ENCODE measurements at places on chromosomes 3 and 15.

GRCh38 chr3:32841867-32842470, 24.2 kb downstream of the TRIM71 start:
- DNase-seq: no peak

DNA sequence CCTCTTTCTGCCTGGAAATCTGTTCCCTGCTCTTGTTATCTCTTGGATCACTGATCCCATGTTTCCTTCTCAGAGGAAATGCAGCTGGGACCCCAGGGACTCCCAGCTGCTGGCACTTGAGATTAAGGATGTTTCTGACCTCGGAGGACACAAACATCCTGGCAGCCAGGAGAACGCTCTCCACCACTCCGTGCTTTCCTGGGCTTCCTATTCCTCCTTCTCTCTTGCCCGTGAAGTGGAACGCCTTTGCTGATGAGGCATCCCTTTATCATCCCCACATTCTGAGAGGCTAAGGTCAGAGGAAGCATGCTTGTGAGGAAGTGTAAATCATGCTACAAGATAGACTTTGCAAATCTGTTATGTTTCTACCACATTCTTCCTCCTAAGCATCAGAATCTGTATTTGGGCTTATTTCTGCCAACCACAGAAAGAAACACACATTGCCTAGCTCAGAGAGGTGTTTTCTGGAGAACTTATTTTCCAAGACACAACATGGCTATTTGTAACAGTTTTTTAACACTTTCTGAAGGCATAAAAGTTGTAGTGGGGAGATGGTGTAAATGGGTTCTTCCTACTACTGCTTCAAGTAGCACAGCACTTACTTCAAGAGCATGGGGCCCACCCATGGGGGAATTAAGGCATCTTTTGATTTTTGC, 25.6 kb upstream of the LDHAL6B start:
- DNase-seq: no peak

DNA sequence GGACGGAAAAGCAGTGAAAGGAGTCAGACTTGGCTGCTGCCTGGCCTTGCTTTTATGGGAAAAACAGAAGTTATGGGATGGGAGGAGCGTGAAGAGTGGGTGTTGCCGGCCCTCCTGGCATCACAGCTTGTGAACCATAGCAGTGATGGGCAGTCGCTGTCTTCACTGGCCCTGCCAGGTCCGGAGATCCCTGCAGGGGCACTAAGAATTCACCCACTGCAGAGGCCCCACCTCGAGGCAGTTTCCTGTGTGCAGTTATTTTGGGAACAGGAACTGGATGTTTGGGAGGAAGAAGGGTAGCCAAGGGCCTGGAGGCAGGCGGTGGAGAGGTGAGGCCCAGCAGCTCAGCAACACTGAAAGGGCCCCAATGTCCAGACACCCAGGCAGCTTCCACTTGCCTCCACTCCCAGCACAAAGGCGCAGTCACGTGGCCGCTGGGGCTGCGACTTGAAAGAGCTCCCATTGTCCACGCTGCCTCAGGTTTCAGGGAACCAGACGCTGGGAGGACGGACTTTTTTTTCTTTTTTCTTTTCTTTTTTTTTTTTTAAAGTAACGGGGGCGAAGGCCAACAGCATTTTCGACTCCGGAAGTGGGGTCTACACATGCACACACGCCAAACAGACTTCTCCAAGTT, 255.6 kb downstream of the ZNF621 start:
- DNase-seq: no peak

GRCh38 chr15:101499863-101500713, 10.6 kb upstream of the PCSK6 start:
- DNase-seq: no peak

DNA sequence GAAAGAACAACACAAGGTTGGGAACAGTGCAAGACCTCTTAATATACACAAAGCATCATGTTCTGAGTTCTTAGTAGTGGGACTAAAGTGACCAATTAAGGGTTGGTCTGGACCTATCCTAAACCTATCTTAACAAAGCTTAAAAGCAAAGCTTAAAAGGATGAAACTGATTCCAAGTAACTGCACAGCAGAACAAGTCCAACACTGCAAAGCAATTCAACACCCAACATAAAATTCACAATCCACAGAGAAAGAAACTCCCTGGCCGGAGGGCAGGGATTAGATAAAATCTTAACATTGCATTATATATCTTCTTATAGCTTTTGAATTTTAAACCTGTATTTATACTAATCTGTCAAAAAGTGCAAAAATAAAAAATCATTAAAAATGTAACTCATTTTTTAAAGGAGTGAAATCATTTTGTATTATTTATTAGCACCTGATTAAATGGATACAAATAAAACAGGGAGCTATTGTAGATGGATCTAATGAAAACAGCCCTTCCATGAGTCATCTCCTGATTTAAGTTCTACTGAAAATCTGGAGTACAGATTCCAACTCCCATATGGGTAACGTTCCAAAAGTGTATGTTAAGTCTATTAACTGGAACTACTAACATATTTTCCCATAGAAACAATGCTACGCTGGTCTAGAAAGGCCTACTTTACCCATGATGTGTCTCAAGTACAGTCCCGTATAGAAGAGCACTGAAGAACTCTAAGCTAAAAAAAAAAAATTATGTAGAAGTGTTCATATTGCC, 34.9 kb downstream of the PIK3R4 start:
- no peak for DNase-seq

DNA sequence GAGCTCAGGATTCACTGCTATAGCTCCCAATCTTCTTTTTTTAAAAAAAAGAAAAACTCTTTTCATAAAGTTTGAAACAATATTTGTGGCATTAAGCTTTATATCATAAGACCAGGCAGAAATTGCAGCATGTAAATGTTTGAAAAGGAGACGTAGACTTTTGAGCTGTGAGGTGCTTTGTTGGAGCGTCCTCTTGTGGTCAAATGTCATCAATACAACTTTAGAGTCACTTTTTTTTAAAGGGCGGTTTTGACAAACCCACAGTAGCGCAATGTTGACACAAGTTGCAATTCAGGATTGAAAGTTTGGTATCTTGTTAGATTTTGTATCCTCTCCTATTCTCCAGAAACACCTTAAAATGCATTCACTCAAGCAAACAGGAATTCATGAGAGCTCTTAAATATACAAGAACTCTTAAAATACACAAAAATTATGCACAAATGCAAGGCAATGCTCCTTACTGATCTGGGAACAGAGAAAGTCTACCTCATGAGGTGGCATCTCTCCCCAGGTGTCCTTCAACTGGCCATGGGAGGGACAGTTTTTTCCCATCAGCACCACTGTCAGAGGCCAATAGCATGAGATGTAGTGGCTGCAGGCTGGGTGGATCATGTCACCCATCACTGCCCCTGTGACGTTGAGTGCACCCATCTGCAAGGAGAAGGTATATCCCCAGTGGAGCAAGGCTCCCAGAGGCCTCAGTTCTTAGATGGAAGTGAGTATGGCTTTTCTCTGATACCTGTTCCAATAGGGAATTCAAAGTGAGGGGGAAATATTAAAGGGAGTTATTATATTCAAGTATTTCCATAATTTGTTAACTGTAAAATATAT, 70.7 kb downstream of the ANXA2 start:
- peak; percentile 7 for DNase-seq

Data from effector CD4-positive, alpha-beta T cell (primary cell).